K562 (cell line): ENCODE measurements at places on chromosomes 1 and 21. TPM values are rescaled to one million over a fixed set of nuclear protein-coding genes. Genes with fewer than 3 reads are reported as not detected.

Gene TTC13
- 10.9 and 12.3 TPM in 2 replicates for total RNA-seq

Gene RHOC
- total RNA-seq, result 186 and 203 TPM in 2 replicates

GRCh38 chr21:39196310-39196709 lies 13.1 kb upstream of the PSMG1 start:
- no peak for DNase-seq

DNA sequence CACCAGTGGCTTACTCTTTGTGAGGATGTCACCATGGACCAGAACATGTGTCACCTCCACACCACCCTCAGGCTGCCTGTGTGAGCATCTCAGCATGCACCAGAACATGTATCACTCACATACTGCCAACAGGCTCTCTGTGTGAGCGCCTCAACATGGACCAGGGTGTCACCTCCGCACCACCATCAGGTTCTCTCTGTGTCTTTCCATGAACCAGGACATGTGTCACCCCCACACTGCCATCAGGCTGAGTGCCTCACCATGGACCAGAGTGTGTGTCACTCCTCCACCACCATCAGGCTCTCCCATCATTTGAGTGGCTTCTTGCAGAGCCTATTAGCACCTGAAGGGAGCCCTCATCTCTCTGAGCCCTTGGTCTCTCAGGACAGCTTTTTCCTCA lies 125.2 kb downstream of the ZNF648 start:
- no peak for DNase-seq

DNA sequence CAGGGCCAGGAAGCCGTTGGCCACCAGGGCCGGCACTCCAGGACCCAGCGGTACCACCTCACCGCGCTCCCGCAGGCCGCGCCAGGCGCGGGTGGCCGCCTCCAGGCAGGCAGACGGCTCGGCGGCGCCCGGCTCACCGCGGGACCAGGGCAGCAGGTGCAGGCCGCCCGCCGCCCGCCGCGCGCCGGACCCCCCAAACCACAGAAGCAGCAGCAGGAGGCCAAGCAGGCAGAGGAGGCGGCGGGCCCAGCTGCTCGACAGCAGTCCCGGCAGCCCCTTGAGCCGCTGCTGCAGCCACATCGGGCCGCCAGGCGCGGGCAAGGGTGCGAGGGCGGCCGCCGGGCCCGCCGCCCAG lies 312 bp downstream of the KIAA2013 start:
- no peak for DNase-seq

Gene DNM3
- 0.16 and 0.29 TPM in 2 replicates for total RNA-seq

DNA sequence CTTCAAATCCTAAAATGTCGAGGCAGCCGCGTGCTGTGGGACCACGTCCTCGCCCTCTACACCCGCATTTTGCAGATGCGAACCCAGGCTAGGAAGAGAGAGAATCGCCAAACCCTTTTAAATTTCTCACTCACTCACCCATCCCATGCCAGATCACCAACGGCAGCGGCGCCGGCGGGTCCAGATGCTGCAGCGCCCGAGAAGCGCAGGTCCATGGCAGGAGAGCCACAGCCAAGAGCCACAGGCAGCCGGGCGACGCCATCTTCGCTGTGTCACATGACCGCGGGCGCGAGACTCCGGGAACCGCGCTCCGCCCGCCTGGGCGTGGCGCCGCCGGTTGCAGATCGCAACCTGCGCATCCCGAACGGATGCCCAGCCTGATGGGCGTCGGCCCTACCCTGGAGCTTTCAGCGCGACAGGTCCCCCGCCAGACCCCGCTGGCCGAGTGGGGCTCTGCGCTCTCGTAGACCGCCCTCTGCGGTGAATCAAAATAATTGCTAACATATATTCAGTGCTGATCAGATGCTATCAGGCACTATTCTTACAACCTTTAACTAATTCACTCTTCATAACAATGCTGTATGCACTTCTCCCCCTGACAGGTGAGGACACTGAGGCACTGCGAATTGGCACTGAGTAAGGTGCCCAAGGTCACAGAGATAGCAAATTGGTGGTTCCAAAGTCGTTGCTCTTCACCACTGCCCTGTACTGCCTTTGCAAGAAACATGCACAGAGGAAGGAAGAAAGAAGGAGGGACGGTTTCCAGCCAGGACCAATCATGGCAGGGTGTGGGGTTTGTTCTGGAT lies at the start of gene PPT1:
PPT1 (minus strand) TSS at position 276 of the 806 bp plus-strand sequence; CDS start at position 262, 14 bp downstream.
- peak; percentile 91 for DNase-seq

DNA sequence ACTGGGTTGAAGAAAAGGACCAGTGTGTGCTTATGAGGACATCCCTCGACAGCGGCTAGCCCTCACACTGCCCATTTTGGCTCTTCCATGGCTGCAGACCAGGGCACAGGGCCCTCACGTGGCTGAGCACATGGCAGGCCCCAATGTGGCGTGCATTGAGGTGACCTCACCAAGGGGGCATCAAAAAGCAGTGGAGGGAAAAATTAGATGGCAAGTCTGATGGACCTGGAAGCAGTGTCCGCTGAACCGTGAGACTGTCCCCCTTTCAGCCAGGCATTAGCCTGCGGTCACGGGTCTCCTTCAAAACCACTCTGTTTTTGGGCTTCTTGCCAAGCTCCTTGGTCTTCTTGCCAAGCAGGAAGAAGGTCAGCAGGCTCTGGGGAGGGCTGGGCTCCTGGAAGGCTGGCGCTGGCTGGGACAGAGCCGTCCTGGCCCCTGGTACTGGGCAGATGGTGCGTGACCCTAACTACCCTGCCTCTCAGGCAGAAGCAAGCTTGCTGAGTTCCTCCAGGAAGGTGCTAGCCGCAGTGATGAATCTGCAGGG lies 30.8 kb downstream of the TRIM67 start:
- no peak for DNase-seq

Gene AIRE
- total RNA-seq, result not detected in 2 replicates

DNA sequence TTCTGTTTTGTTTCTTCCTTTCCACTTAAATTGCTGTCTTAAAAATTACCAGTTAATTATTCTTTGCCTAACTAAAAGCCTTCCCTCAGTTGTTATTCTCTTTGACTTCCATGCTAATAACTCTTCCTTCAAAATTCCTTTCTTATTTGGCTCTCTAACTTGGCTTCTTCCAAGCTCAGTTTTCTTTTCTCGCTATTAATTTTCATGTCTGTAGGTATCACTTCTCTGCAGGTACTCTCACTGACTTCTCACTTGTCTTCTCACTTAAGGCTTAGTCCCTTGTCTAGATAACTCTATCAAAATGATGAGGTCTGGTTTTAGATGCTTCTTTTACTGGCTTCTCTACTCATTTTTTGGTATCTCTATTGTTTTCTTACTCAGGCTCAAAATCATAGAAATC lies 10.1 kb downstream of the CDC7 start:
- no peak for DNase-seq

DNA sequence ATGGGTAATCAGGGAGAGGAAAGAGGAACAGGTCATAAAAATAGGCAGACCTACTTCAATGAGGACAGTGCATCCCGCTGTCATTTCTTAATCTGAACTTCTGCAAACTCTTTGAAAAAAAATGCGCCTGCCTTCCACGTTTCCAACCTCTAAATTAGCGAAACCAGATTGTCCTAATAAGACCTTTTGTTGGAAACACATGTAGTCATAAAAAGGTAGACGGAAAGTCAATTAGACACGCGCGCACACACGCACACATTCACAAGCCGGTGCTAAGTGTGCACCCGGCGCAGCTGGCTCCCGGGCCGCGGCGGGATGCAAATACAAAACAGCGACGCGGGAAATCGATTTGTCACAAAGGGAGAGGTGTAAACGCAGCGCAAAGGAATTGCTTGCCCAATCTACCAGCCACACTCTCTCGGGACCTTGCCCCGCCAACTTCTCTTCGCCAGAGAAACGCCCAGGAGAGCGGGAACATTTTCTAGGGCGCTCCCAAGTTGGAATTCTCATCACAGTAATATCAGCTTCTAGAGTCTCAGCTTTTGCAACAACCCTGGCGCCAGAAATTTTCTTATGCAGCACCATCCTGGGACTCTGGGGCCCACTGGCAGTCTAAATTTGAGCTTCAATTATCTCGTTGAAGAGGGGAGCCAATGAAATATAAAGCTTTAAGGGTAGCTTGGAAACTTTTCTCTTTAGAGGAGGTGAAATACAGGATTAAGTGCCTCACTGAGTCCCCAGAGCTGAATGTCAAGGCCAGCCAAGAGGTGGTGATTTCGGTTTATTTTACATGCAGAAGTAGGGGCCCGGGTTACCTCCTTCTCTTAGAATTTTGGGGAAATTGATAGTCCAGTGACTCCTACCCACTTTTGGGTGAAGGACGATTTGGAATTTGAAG lies 4.5 kb downstream of the PRRX1 start:
- no peak for DNase-seq

DNA sequence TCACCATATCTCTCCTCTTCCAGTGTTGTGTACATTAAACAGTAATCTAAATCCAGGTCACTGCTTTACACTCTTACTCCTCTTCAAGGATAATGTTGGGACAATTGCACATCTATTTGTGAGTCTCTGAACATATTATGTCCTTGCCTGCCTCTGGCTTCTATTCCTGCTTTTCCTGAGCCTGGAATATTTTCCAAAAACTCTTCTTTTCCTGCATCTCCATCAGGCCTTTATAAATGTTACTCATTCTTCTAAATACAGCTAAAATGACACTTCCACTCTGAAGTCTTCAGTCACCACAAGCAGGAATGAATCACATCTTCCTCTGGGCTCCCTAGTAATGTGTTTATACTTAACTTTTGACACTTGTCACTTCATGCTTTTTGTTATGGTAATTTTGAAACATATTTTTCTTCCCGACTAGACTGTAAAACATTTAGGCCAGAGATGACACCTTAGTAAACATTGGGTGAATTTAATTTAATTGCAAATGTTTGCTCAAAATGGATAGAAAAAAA lies 396.0 kb downstream of the LRRIQ3 start:
- DNase-seq, result no peak

DNA sequence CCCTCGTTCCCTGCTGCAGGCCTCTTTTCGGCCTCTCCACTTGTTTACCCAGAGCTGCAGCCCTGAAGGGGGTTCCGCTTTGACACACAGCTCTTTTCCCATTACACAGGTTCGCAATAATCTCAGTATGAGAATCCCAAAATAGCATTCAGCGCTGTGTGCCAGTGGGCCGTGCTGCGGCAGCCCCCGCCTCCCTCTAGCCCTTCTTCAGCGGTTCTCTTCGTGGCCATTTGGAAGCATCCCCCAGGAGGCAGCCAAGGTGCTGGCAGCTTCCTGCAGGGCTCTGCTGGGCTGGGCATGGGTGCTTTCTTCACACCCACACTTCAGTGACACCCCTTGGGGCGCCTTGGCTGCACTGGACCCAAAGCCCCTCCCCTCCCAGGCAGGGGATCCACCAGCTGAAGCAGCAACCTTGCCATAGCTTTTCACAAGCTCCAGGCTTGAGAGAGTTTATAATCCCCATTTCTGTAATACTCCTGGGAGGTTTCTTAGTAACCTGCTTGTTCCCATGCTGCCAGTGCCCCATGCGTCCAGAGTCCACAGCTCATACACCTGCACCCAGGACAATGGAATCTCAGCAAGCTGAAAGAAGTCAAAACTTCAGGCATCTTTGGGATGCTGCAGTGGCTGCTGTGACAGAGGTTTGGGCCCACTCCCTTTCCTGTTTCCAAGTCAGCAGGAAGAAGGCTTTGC lies 8.1 kb downstream of the NCF2 start:
- DNase-seq, result no peak

Gene TNFRSF25
- 0.49 and 0.89 TPM in 2 replicates for total RNA-seq

DNA sequence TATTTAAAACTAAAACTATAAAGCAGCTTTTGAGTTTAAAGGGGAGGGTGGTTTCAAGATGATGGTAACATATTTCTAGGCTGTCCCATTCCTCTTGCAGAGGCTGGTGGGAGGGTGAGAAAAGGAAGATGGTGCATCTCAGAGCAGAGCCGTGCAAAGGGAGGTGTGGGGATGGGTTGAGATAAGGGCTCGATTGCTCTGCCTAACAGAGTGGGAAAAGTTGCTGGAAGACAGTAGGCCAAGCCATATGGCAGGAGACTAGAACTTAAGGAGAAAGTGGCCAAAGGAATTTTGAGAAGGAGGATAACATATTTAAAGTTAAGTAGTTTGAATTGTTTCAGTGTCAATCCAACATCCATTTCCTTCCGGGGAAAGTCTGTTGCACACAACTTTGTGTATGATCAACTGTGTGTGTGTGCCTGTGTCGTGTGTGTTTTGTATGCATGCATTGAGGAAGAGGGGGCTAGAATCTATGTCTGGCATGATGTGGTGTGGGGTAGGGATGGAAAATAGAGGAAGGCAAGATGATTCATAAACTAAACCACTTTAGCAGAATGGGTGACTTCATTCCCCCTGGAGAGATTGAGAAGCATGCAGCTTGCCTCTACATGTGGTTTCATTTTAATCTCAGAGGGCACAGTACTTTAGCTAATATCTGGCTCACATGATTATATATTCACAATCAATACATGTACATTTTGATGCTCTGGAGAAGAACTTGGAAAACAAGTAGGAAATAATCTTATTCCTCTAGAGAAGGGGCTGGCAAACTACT lies 145.0 kb upstream of the DNAH14 start:
- DNase-seq, result no peak

Gene CFAP141
- total RNA-seq, result not detected in 2 replicates

DNA sequence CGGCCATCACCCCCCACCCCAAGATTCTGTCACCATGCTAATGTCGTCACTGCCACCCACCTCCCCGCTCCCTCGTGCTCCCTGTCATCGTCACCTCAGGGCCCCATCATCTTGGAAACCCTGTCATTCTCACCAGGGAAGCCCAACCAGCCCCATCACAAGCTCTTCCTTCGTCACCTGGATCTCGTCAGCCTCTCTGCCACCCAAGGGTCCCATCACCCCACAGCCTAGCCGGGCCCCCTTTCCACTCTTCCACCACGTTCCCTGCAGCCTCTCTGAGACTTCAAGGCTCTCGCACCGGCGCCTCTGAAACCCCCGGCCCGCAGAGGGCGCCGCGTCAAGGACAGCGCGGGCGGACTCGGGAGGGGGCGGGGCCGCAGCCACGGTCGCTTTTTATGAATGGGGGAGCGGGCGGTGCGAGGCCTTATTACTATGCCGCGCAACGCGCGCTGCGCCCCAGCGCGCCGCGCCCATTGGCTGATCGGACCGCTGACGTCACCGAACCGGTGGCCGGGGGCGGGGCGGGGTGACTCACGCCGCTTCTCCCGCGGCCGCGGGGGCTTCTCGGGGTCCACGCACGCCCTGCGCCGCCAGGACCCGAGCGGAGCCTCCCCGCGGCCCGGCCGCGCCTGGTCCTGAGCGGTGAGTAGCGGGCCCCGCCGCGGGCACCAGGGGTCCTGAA lies at the start of gene GPR3:
GPR3 (plus strand) TSS at position 527 of the 682 bp plus-strand sequence. CDS start 1,177 bp downstream, outside the sequence.
- peak; percentile 99 for DNase-seq

DNA sequence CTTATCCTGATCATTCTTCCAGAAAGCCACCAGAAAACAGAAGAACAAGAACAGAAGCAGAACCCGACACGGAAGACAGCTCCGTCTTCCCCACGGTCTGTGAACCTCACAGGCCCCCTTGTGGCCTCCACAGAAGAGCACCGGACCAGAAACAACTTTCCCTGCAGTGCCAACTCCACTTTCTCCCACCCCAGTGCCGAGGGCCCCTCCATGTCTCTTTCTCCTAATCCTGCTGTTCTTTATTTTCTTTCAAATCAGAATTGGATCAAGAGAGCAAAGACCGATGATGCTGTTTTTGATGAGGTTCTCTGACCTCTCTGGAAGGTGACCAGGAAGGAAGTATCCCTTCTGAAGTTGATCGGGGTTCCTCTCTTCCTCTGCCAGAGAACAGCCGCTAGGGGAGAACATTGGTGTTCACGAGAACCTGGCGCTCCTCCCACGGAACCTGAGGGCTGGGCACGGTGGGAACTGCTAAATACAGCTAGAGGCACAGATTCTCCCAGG lies 58.9 kb upstream of the CTTNBP2NL start:
- DNase-seq, result peak; percentile 59

Gene OR2G6
- not detected in 2 replicates for total RNA-seq

Gene CLDN19
- not detected in 2 replicates for total RNA-seq
